ENCODE measurements at places on chromosomes 3 and 15. TPM values are rescaled to one million over a fixed set of nuclear protein-coding genes. Genes with fewer than 3 reads are reported as not detected.

GRCh38 chr15:55736756-55737155, 6.2 kb downstream of the PRTG start:
- no peak for DNase-seq

- DNase-seq: no peak
Observed at GRCh38 chr3:149844091-149844490, 31.1 kb downstream of the RNF13 start.

DNA sequence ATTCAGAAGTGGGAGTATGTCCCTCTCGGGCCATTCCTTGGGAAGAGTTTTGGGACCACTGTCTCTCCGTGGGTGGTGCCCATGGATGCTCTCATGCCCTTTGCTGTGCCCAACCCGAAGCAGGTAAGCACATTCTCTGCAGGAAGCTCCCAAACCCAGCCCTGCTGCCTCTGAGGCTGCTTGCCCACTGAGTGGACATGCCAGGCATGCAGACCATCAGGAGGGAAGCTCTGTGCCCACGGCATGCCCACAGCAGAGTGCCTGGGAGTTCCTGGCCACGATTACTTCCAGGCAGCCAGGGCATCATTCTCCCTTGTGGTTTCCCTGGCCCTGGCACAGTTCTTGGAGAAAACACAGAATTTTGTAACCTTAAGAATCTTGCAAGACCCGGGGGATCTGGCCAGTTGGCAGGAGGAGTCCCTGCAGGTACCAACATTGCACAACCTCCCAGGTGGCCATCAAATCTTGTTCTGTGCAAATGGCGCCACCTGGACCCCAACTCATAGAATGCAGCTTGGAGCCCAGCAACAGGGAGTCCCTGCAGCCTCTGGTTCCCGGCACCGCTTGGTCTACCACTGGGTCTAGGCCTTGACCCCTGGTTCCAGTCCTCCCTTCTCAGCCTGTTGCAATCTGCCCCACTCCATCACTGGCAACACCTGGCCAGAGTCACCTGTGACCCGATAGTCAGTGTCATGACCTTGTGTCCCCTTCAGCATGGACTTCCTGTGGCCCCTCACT, 20.4 kb downstream of the FAH start:
- peak; percentile 80 for DNase-seq

GRCh38 chr3:39262846-39263245, 17.0 kb downstream of the CX3CR1 start:
- no peak for DNase-seq

DNA sequence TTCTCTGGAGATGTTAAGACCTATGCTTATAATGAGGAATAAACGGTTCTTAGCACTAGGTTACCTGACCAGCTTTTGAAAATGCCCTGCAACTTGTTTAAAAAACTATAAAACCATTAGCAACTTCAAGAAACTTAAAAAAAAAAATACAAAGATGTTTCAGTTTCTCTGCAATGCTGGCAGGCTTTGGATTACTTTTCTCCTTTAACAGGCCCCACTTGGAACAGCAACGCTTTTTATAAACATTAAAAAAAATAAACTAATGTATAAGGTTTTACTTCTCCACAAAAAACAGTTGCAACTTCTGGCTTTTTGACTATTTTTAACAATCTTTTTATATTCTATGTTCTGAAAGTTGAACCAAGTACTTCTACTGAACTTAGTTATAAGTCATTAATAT, 1006.7 kb downstream of the ROBO1 start:
- no peak for DNase-seq

DNA sequence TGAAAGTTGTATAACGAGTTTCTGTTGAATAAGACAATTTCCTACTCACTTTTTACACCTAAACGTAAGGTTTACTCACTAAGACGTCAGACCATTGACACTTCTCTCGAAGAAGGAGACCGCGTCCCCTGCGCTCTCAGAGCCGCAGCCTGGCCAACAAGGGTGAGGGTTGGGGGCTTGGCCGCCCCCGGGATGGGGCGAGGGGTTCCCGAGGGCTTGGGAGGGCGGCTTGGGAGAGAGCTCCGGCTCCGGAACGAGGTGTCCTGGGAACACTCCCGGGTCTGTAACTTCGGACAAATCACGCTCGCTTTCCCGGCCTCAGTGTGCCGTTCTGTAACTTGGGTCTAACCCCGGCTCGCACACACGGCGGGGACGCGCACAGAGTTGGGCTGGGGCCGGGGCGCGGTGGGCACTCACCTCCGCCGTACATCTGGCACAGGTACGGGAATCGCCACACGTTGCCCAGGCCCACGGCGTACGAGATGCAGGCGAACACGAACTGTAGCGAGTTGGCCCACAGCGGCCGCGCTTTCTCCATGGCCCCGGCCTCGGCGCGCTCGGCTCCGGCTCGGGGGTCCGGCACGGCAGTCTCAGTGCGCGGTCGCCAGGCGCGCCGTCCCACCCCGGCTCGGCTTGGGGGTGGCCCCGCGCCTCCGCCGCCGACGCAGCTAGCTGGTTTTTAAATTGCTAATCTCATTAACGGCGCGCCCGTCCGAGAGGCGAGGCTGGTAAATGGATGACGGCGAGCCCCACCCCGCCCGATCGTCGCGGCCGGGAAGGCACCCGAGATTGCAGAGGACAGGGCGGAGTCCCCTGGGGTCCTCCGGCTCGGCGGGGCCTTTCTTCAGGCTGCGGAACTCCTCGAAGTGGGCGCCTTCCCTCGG, at the start of gene SLC6A20:
Gene SLC6A20 (minus strand): TSS at position 655 of the 884 bp plus-strand sequence. CDS start 117 bp downstream, at position 538.
- no peak for DNase-seq

DNA sequence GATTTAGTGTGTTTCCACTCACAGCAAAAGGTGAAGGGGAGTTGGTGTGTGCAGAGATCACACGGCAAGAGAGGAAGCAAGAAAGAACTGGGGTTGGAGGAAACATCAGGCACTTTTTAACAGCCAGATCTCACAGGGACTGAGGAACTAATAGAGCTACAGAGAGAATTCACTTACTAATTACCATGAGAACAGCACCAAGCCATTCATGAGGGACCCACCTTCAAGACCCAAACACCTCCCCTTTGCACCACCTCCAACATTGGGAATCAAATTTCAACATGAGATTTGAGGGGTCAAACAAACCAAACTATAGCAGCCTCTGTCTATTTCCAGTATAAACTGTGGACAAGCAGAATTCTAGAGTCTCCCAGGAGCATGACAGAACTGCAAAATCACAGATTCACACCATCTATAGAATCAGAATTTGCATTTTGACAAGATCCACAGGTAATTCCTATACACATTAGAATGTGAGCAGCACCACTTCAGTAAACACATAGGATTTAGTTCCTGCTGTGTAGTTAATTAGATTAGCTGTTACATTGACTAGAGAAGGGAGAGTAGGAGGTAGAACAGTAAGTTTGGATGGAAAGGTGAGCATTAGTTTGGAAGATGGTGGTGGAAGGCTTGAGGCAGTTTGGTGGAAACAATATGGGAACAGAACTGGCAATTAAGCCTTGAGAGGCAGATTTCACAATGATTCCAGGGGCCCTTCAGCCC, 311.7 kb downstream of the NSUN3 start:
- DNase-seq: no peak

DNA sequence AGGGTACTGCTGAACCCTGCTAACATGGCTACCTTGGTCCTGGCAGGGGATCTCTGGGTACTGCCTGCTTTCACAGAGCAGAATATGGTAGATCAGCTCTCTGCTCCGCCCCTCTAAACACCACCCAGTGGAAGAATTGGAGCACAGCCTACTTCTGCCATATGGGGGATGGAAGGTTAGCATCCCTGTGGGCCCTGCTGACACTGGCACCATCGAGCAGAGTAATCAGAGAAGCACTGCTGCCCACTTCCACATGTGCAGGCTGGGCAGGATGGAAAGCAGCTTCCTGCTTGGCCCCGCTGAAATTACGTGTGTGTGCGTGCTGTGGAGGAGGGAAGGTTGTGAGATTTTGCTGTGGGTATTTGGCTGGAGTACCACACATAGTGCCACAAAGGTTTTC, 24.8 kb downstream of the CCR1 start:
- no peak for DNase-seq

GRCh38 chr3:11563865-11564185, 79.9 kb downstream of the VGLL4 start:
- no peak for DNase-seq

ZNF621 gene
- 24.9 TPM for total RNA-seq

SLC6A1 gene
- total RNA-seq: 0.29 TPM

AZI2 gene
- total RNA-seq: 193 TPM

Measured in breast epithelium (tissue), 4 donors.